Endothelial cell (in vitro differentiated cells): ENCODE measurements at places on chromosomes 3 and 15. TPM values are rescaled to one million over a fixed set of nuclear protein-coding genes. Genes with fewer than 3 reads are reported as not detected.
A peak's percentile ranks its signal among the peaks of the same experiment; 100 is the strongest.

DNA sequence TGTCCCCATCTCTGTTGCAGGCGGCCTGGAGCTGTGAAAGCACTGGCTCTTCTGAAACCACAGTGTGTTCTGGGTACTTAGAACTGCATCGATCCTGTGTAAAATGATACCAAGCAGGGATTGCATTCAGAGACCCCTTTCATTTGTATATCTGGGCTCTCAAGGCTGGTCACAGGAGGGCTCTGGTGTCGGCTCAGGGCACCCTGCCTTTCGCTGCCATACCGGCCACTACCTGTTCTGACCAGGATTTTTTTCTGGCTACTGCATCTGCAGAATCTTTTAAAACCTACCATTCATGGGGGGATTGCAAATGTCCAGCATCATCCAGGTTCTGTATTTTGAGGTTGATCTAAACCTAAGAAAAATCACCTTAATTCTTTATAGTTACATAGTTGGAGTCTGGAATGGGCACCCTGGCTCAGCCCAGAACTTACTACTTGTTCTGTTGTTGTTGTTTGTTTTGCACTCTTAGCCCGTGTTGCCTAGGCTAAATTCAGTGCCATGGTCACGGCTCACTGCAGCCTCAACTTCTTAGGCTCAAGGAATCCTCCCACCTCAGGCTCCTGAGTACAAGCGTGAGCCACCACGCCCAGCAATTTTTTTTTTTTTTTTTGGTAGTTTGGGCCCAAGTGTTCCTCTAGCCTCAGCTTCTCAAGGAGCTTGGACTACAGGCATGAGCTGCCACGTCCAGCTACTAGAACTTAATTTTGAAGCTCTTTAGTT is 52.7 kb downstream of the TRIM71 start:
- no peak for DNase-seq

GRCh38 chr3:117811786-117812185 is 1102.2 kb downstream of the TUSC7 start:
- DNase-seq: no peak

DNA sequence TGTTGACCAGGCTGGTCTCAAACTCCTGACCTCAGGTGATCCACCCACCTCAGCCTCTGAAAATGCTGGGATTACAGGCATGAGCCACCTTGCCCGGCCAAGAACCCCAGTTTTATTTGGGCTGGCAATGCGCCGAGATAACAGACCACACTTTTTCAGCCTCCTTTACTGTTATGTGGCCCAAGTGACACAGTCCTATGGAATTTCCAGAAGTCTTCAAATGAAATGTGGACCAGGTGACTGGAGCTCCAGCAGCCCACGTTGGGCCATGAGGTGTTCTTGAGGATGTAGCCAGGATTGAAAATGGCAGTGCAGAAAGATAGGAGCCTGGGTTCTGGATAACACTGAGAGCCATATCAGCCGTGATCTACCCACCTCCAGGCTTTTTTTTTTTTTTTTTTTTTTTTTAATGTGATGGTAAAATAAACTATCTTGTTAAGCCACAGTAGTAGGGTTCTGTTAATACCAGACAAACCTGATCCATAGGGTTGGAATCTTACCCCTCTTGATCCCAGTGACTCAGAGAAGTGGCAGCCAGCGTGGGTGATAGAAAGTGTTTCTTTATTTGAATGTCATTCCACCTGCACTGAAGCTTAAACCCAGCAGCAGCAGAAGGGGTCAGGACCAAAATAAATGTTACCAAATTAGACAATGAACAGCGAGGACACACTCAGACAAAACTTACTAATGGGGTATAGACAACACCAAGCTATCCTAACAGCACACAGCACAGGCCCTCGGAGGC is 55.6 kb downstream of the LHFPL4 start:
- no peak for DNase-seq

- no peak for DNase-seq
These were observed 98.9 kb downstream of the CDIN1 start for GRCh38 chr15:36678308-36678707.

DNA sequence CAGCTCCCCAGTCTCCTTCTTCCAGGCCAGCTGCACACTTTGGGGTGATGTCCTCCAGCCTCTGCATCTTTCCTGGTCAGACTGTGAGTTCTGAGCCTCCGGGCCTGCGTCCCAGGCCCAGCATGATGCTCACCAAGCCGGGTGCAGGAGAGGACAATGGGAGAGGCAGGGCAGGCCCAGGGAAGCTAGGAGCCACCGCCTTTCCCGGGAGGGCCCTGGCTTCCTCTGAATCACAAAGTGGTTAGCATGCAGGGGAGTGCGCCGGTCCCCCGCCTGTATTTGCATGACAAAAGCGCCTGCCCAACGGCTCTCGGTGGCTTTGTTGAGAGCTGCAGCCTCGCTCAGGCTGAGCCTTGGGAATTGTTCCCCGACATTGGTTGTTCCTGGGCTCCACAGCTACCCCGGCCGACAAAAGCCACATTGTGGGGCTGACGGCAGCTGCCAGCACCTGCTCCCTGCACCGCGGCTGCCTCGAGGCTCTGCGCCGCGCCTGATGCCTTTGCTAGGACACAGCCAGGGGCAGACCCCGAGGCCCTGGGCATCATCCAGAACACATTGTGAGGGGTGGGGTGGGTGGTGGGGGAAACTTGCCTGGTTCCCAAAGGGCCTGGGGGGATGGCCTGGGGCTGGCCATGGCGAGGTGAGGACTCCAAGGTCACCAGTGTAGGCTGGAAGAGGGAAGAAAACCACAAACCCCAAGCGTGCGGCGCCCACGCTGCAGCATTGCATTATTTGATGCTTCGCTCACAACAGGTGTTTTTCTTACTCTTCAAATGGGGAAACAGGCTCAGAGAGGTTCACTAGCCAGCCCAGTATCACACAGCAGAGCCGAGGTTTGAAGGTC is 20.0 kb upstream of the KLF13 start:
- DNase-seq: peak; percentile 27

GRCh38 chr3:131353986-131354385 is 27.6 kb upstream of the NUDT16 start:
- DNase-seq: no peak

- DNase-seq: no peak
These were observed 25.0 kb upstream of the BCL6 start for GRCh38 chr3:187770224-187770623.

- DNase-seq: no peak
These were observed 25.4 kb upstream of the LSAMP start for GRCh38 chr3:116470605-116471197.

Gene IL17RB
- total RNA-seq: 0.33 TPM

Gene TNNC1
- total RNA-seq: 0.67 TPM

Gene CHRNB4
- total RNA-seq: not detected

Gene MAP2K1
- total RNA-seq: 139 TPM

Gene EXD1
- total RNA-seq: not detected

Gene PLSCR2
- not detected for total RNA-seq

Gene SEMA3G
- 175 TPM for total RNA-seq
